ENCODE measurements at places on chromosomes 5 and 9.

DNA sequence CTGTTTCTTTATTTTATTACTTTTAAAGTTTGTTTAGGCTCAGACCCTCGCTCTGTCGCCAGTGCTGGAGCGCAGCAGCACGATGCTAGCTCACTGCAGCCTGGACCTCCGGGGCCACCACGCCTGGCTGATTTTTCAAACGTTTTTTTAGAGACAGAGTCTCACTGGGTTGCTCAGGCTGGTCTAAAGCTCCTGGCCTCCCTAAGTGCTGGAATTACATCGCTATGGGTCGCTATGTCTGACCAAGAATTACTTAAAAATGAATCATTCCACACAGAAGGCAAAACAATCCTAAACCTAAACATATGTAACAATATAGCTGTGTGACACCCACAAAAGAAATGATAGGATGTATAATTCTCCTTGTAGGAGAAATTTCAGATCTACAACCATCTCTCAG, 86.9 kb upstream of the SIMC1 start:
- no peak for DNase-seq

- DNase-seq: no peak
Observed at GRCh38 chr5:107616213-107616612, 54.5 kb downstream of the EFNA5 start.

DNA sequence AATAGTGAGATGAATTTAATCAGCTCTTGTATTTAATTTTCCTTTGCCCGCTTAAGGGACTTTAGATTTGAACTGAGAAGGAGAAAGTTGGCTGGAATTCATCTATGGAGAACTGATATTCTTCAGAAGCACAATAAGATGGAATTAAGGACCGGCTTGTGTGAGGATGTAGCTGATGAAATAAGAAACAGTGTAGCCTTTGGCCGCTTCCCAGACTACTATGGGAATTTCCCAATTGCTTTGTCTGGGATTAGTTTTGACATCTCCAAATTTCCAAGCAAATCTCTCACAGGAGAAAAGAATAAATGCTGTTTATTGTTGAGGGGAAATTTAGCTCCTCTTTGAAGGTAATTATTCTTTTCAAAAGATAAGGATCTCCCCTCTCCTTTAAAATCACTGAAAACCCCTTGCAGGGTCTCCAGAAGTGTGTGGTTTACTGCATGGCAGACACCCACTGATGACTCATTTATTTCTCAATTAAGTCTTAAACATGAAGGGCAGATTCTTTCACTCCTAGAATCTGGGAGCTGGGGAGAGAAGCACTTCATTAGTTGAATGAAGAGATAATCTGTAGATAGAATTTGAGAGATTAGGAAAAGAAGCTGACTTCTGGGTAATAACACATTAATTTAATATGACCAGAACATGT, 606.5 kb upstream of the ADAMTS16 start:
- DNase-seq: no peak

DNA sequence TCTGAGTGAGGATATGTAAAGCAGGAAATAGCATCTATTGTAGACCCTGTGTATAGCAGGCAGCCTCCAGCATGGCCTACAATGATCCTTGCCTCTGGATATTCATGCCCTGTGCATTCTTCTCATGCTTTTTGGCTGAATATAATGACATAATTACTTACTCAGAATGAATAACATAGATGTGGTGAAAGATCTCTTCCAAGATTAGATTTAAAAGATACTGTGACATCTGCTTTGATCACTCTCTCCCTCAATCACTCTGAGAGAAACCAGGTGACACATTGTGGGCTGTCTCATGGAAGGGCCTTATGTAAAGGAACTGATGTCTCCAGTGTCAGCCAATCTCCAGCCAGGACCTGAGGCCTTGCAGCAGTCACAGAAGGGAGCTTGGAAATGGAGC, 376.7 kb downstream of the DNAH5 start:
- no peak for DNase-seq

GRCh38 chr5:153792305-153792704, 246.4 kb downstream of the FAM114A2 start:
- no peak for DNase-seq

DNA sequence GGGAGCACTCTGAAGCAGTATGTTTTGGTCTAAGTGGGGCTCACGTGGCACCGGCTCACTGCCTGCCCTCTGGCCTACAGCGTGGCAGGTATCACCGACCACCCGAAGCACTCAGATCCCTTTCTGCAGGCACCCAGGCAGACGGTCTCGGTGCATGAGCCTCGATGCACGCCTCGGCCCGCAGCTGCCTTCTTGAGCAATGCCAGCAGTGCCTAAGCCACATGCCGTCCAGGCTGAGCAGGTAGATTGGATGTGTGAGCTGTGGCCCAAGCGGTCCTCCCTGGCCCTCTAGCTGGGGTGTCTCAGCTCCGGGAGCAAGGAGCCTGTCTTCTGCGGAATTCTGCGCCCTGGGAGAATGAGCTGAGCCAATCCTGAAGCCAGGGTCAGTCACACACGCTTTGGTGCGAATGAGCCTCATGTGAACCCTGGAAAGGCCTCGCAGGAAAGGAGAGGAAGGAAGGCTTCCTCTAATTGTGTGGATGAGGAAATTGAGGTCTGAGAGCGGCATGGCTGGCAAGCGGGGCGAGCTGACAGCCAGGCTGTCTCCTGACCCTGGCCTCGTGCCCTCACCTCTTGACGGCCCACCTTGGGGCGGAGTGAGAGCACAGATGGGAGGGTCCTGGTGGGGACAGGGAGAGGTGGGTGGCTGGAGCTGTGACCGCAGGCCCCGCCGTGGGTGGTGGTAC, 14.4 kb downstream of the RXRA start:
- no peak for DNase-seq

DNA sequence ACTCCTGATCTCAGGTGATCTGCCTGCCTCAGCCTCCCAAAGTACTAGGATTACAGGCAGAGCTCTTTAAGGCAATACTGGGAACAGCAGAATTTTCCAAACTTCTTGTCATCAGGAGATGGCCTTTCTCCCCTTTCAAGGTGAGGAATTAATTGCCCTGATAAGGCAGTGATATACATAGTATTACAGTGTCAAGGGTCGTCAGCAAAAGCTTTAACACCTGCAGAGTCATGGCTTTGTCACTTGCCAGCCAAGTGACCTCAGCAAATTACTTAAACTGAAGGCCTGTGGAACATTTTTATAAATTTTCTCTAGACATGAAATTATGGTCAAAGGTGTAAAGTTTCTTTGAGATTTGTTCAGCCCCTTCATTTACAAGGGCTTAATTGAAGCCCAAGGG, 59.5 kb downstream of the FBXO38 start:
- no peak for DNase-seq

DNA sequence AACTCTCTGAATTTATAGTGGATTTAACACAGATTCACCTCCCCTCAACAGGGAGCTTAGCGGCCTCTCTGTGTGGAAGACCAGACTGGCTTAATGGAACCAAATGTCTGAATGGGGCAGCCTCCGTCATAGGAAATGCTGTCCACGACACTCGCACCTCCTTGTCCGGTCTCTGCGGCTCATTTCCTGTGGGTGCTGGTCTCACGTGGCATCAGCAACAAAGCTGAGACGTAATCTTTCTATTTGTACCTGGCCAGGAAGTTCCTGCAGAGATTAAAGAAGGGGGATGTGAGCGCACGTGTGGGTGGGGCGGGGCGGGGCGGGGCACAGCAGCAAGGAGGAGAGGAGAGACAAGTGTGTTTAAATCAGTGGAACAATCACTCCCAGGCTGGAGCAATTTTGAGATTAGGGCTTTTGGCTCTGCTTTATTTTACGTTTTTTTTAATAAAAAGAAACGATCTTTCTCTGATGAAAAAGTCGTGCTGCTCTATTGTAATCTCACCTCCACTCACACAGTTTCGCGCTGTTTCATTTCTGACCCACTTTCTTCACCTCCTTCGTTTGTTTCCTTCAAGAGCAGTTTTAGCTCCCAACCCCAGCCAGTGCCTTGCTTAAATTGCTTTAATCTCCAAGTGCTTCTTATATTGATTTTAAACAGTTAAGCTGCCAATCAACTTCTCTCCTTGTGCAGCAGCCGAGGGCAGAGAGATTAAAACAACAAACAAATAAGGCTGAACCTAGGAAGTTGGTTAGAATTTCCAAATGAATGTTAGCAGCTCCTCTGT, 132.2 kb upstream of the ASTN2 start:
- peak; percentile 1 for DNase-seq

GRCh38 chr5:125006011-125006685, 259.7 kb upstream of the ZNF608 start:
- peak; percentile 11 for DNase-seq

DNA sequence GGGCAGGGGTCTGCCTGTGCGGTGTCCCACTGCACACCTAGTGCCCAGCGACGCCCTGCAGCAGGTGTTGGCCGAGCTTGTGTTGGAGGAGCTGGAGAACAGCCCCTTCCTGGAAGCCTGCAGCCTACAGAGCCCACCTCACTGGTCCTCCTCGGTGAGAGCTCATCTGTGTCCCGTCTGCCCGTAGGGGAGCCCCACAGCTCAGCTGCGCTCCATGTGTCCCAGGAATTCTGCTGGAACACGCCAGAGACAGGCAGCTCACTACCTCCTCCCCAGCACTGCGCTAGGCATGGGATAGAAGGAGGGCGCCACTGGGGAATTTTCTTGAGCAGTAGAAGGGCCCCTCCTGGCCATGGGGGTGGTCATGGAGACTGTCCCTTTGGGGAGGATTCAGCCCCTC, 44.0 kb downstream of the DUSP1 start:
- no peak for DNase-seq

- no peak for DNase-seq
Observed at GRCh38 chr9:91034976-91035824, 233.6 kb downstream of the SYK start.

- DNase-seq: no peak
Observed at GRCh38 chr5:160260006-160260775, 30.9 kb downstream of the FABP6 start.

DNA sequence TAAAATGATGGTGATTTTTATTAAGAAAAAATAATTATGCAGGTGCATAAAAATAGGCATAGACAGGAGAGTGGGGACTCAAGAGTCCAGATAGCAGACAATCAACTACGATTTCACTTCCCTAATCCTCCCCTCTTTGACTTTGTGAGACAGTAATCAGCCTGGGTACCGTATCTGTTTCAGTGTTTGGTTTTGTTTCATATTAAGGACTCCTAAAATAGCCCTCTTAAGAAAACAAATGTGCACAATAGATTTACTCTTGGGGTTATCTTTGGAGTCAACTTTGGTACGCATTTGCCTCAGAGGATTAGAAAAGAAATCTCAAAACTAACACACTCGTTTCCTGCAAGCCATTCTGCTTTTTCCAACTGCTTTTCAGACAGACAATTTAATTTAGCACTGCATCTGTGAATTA, 96.3 kb downstream of the ZNF608 start:
- DNase-seq: no peak

- DNase-seq: no peak
Observed at GRCh38 chr5:80798166-80798565, 143.4 kb upstream of the DHFR start.

GRCh38 chr9:88990729-88991065, 571 bp upstream of the S1PR3 start:
- DNase-seq: no peak

DNA sequence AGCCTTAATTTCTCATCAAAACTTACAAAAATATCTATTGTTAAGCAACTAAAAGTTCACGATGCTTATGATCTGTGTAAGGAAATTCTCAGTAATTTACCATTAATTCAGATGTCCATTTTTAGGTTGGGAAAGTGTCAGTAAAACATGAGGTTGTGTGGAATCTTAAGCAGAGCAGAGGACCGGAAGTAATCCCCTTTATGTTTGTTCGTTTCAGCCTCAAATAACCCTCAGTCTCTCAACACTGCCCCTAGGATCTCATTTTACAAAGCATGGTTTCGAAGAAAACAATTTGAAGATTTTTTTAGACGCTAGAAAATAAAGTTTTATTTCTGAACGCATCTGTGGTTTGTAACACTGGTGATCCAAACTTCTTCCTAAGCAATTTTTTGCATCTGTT, 504.2 kb downstream of the MAT2B start:
- DNase-seq: no peak

- DNase-seq: no peak
Observed at GRCh38 chr5:148005788-148006520, 57.8 kb upstream of the SPINK5 start.

DNA sequence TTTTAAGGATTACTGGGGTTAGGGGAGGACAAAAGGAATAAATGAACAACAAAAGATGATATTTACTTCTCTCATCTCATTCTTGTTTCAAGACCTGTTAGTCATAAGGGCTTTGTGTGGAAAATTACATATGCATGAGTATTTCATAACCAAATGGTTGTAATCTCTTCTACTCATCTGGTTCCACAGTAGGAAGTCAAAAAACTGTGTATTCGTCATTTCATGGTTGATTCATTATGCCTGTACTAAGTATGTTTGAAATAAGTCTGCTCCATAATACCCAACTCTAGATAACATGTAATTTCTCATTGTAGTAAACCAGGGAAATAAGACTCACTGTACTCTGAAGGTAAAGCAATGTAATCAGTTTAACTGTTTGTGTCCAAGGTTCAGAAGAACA, 212.9 kb downstream of the ARRDC3 start:
- DNase-seq: no peak

DNA sequence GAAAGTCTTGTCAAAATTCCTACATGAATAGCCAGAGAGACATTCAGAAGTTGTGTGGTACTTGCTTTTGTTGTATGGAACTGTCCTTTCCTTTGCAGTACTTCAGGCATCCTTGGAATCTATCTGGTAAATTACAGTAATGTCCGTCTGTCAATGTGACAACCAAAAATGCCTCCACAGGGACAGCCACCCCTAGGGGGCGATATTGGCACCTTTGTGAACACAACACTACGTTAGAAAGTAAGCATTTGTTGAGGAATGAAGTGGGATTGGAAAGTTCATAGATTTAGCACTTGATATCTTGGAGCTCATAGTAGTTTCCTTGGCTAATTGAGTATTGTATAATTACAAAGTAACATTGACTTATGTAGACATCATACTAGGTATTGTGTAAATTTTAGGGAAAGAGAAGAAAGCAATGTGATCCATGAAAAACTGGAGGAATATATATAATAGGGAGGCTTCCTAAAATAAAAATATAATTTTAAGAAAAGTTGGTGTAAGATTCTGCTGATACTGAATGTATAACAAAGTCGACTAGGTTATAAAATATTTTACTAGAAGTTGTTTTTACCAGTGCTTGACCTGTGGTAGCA, 32.7 kb downstream of the TMEFF1 start:
- DNase-seq: peak; percentile 56

DNA sequence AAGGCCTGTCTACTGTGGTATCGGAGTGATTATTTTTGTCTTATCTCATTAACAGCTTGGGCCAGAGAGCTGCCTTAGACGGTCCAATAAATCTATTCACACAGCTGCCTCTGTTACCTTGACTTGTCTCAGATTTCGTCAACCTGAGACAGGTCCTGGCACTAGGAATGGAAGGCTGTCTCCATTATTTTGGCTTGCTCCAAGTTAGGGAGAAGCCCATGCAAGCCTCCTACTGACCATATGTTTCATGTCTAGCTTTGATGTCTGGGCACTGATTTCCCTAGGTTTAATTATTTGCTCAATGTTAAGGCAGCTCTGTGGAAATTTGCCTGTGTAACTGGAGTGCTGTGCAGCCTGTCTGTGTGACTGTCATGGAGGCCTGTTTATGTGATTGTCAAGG, 12.4 kb upstream of the RALGPS1 start:
- no peak for DNase-seq

Data from CD4-positive, alpha-beta T cell treated with Interferon alpha-2 for 1 hour (primary cell).